ENCODE measurements at places on chromosomes 2 and 18.

GRCh38 chr2:101828257-101828656 is 130.8 kb downstream of the MAP4K4 start:
- no peak for DNase-seq

GRCh38 chr2:32623311-32623706 is 4.5 kb upstream of the TTC27 start:
- no peak for DNase-seq

GRCh38 chr2:211440107-211440506 is 883.7 kb downstream of the CPS1 start:
- DNase-seq, result no peak

DNA sequence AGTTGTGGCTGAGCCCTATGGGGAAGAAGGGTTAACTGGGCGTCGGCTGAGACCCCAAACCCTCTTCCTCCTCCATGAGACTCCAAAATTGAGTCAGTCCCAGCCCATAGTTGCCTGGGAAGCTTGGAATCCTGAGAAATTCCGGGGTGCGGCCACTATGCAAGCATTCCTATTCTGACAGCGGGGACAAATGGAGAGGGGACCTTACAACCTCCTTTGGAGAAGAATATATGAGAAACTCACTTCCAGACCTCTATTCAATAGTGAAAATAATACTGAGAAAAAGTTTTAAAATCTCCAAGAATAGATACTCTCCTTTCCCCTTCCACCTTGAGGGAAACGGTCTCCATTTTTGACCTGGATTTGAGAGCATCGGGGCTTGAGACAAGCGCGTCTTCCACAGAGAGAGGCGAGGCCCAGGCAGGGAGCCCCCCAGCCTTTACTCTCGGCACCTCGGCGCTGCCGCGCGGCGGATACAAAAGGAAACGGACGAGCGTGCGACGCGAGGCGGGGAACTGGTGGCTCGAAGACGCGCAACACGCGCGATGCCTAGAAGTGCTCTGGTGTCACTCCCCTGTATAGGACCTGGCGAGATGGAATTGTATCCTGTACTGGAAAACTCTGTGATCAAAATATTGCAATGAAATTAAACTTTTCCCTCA is 11.1 kb downstream of the NR4A2 start:
- DNase-seq, result no peak

- DNase-seq, result no peak
These were observed 4.6 kb downstream of the TTR start for GRCh38 chr18:31596081-31596872.

- DNase-seq, result no peak
These were observed 171.4 kb upstream of the NDUFV2 start for GRCh38 chr18:8930990-8931616.

GRCh38 chr2:36255863-36256262 is 99.7 kb upstream of the CRIM1 start:
- no peak for DNase-seq

GRCh38 chr2:39470580-39470979 is 33.5 kb upstream of the MAP4K3 start:
- no peak for DNase-seq

DNA sequence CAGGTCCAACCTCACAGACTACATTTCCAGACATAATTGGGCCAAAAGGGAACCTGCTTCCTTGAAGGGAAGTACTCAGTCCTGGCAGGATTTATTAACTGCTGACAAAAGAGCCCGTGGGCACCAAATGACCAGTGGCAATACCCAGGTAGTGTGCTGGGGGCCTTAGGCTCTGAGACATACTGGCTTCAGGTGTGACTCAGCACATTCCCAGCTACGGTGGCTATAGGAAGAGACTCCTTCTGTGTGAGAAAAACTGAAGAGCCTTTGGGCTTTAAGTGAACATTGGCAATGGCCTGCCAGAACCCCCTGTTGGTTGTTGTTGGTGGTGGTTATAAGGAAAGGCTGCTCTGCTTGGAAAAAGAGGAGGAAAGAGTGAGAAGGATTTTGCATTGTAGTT is 401.8 kb downstream of the KCNJ3 start:
- DNase-seq, result no peak

- DNase-seq, result no peak
These were observed 269.3 kb upstream of the MYT1L start for GRCh38 chr2:2600366-2600765.

DNA sequence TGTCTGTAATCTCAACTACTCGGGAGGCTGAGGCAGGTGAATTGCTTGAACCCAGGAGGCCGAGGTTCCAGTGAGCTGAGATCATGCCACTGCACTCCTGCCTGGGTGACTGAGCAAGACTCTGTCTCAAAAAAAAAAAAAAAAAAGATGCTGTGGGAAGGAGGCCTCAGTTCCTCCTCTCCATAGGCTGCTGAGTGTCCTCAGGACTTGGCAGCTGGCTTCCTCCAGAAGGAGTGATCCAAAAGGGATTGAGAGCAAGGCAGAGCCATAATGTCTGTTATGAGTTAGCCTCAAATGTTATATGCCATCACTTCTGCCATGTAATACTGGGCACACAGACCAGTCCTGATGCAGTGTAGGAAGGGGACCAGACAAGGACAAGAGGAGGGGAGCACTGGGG is 6.6 kb upstream of the NPC1 start:
- no peak for DNase-seq

DNA sequence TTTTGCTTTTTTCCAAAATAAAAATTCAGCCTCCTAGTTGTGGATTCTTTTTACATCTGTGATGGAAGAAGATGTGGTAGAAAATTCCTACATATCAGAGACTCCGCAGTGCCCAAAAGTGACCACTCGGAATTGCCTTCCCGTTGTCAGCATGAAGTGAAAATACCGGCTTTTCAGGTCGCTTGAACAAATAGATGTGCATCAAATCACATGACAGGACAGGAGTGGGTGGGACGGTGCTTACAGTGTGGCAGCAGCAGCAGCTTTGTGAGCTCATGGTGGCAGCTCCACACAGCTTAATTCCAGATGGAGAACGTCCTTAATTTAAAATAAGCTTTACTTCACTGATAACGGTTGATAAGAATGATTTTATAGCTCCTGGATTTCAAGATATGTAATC is 20.3 kb downstream of the SALL3 start:
- no peak for DNase-seq

GRCh38 chr2:69459936-69460335 is 22.7 kb upstream of the NFU1 start:
- DNase-seq, result no peak

DNA sequence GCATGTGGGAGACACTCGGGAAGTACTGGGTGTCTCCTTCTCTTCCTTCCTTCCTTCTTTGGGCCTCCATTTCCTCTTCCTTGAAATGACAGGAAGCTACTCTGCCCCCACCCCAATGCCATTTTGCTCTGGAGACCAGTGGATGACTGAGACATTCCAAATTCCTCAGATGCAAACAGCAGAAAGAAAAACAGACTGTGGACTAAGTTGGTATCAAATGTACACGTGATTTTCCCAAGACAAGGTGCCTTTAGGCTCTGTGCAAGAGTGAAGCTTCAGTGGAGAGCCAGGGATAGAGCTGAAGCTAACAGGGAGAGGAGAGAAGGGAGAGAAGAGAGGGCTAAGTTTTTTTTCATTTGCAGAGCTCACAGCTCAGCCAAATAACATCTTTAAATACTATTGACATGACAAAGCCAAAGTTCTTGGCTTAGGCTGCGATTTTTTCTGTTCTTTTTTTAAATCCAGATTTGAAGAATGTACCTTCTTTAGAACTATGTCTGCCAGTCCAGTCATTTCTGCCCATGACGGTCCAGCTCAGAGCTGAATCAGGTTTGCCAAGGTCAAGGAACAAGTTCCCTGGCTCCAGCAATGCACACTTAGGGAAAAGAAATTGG is 84.5 kb upstream of the LCLAT1 start:
- no peak for DNase-seq

DNA sequence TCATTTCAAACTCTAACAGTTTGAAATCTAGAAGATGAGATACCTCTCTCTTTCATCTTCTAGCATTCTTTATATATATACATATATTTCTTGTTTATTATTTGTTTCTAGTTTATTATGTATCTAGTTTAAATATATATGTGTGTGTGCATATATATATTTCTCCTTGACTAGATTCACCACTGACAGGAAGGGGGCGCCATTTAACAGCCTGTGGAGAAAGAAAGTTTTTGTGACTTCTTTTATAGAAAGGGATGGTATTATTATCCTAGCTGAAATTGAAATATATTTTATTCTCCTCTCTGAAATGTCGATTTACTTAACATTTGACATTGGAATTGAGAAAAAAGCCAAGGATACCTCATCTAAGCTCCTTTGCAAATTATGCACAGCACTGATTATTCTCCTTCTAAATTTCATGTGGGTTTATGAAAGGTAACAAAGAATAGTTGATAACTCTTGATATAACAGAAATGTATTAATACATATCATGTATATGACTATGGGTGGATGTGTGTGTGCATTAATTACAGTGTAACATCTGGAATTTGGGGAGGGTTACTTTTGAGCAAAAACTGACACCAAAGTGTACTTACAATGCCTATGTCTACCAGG is 160.7 kb upstream of the NT5C1B start:
- peak; percentile 48 for DNase-seq

GRCh38 chr2:236965021-236965840 is 120.5 kb upstream of the COPS8 start:
- peak; percentile 30 for DNase-seq

GRCh38 chr2:187316040-187316439 is 132.0 kb downstream of the CALCRL start:
- no peak for DNase-seq

- no peak for DNase-seq
These were observed 66.7 kb upstream of the RPL31 start for GRCh38 chr2:100935372-100935752.

GRCh38 chr2:71788601-71789240 is 335.4 kb downstream of the DYSF start:
- peak; percentile 24 for DNase-seq

- DNase-seq, result no peak
These were observed 6.0 kb downstream of the EN1 start for GRCh38 chr2:118841450-118841827.

GRCh38 chr2:69989441-69990105 is 28.1 kb upstream of the ASPRV1 start:
- DNase-seq, result no peak

- no peak for DNase-seq
These were observed 112.9 kb downstream of the SOS1 start for GRCh38 chr2:39007875-39008504.

GRCh38 chr2:214069254-214069653 is 341.6 kb upstream of the VWC2L start:
- no peak for DNase-seq

- no peak for DNase-seq
These were observed 17.1 kb downstream of the EPB41L5 start for GRCh38 chr2:120029672-120030640.

- DNase-seq, result no peak
These were observed 41.6 kb downstream of the FER1L5 start for GRCh38 chr2:96683972-96684820.

- no peak for DNase-seq
These were observed 118.8 kb downstream of the SCN9A start for GRCh38 chr2:166256896-166257295.

- no peak for DNase-seq
These were observed 19.7 kb upstream of the DYNC2LI1 start for GRCh38 chr2:43754180-43754579.

DNA sequence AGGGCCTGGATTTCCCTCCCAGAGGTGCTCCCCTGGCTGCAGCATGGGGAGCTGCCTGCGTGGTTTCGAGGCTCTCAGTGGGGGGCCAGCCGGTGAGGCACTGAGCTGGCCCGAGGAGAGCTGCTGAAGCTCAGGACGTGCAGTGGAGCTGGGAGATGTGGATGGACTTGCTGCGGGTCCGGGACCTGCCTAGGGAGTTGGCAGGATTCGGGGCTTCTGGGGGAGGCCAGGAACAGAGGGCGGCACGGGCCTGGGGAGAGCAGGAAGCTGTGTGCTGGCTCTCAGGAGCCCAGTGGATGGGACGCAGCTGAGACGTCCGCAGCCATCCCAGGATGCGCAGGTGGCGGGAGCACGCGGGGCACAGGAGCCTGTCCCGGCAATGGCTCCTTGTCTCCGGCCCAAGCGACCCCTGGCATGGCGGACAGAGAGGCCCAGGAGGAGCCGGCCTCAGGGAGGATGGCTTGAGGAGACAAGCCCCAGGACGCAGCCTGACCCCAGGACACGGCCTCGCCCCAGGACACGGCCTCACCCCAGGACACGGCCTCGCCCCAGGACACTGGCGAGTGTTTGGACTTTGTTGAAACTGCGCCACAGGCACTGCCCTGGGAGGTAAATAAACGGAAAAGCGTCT is 116.1 kb downstream of the NFATC1 start:
- peak; percentile 41 for DNase-seq

- no peak for DNase-seq
These were observed 156.7 kb downstream of the LPIN1 start for GRCh38 chr2:11903085-11903606.

DNA sequence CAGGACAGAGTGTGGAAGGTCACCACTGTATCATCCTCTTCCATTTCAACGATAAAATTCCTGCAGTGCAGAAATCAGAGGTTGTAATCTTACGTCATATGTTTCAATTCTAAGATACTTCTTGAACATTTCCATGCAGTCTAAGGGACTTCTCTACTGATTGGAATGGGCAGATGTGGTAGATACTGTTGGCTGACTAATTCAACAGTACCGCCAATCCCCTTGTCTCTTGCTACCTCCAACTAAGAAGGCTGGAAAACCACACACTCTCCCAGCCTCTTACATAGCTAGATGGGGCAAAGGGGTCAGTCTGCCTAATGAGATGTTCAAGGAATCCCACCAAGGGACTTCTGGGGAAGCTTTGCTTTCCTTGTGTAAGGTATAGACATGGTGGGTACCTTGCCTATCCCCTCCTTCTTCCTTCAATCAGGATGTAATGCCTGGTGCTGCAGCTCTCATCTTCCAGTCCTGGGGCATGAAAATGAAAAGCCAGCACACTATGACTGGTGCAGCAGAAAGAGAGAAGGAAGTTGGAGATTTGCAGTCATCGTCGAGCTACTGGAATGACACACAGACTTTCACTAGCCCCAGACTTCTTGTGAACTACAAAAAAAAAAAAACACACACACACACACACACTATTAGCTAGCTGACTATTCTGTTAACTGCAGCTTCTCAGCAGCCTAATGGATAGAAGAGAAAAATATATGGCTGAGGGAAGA is 84.1 kb downstream of the ALPK2 start:
- DNase-seq, result no peak

- DNase-seq, result no peak
These were observed 43.4 kb upstream of the LRP1B start for GRCh38 chr2:142174176-142174575.

- DNase-seq, result no peak
These were observed 28.4 kb downstream of the AFF3 start for GRCh38 chr2:100113990-100114433.

- no peak for DNase-seq
These were observed 105.9 kb upstream of the RBBP8 start for GRCh38 chr18:22827216-22827615.

DNA sequence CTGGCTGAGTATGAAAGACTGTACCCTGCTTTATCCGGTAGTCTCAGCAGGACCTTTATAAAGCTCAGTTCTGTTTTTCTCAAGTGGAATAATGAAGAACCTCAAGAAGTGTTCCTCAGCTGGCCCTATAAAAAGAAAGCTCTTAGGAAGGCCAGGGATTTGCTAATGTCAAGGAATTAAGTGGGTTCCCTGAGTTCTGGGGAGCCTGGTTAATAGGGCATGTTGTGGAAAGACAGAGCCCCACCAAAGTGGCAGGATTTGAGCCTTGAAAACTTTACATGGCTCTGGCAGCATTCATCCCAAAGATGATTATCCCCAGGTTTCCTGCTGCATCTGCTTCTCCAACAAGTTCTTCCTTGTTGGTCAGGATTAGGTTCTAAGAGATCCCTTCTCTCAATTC is 6.9 kb upstream of the DYSF start:
- DNase-seq, result no peak

GRCh38 chr2:64939332-64939917 is 49.8 kb upstream of the SLC1A4 start:
- no peak for DNase-seq
